IgD-negative memory B cell (primary cell): ENCODE measurements at places on chromosomes 6 and 20. TPM values are rescaled to one million over a fixed set of nuclear protein-coding genes. Genes with fewer than 3 reads are reported as not detected.

Gene HCRTR2
- polyA plus RNA-seq = not detected

Gene MAP7
- 4.0 TPM for polyA plus RNA-seq

Gene ZNF391
- 2.1 TPM for polyA plus RNA-seq

Gene EEF1A2
- not detected for polyA plus RNA-seq

Gene ELOVL4
- not detected for polyA plus RNA-seq

Gene BPIFA2
- not detected for polyA plus RNA-seq
